Omental fat pad (tissue), 4 donors: ENCODE measurements at places on chromosomes 3 and 15. TPM values are rescaled to one million over a fixed set of nuclear protein-coding genes. Genes with fewer than 3 reads are reported as not detected.

DNA sequence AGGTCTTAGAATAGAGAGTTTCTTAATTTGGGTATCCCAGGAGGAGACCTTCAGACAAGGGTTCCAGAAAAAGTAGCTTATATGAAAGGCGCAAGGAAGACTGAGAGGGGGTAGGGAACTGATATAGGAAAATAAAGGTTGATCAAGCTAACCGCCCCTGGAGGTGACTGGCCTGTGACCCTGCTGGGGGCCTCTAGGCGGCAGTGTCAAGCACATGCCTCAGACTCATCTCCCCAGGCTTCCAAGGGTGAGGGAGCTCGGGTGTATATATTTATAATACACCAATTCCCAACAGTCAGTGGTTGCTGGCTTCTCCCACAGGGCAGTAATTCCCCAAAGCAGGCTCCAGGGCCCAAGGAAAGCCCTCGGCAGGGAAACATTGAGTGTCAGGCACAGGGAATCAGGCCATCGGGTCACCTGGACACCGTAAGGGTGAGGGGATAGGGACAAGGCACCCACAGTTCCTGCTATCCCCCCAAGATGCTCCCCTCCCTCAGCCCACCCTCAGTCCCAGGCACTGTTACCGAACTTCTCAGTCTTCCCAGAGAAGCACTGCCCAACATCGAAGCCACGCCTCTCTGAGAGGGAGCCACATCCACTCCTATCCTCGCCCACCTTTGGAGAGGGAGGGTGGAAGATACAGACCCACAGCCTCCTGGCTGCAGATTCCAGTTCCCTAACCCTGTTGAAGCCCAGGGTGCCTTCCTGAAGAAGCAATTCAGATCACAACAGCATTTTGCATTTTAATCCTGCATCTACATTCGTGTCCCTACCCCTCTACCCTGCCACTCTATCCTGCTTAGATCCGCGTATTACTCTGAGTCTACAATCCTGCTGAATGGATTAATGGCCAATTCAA lies 19.5 kb upstream of the CAV3 start:
- DNase-seq, result no peak

- no peak for DNase-seq
Measured at GRCh38 chr15:80659375-80659774, 35.7 kb upstream of the ABHD17C start.

Gene MCF2L2
- 0.47 TPM for total RNA-seq

GRCh38 chr15:42490291-42490670 lies 660 bp downstream of the ZNF106 start:
- DNase-seq, result no peak

GRCh38 chr3:183038221-183038620 lies 57.9 kb upstream of the DCUN1D1 start:
- no peak for DNase-seq

DNA sequence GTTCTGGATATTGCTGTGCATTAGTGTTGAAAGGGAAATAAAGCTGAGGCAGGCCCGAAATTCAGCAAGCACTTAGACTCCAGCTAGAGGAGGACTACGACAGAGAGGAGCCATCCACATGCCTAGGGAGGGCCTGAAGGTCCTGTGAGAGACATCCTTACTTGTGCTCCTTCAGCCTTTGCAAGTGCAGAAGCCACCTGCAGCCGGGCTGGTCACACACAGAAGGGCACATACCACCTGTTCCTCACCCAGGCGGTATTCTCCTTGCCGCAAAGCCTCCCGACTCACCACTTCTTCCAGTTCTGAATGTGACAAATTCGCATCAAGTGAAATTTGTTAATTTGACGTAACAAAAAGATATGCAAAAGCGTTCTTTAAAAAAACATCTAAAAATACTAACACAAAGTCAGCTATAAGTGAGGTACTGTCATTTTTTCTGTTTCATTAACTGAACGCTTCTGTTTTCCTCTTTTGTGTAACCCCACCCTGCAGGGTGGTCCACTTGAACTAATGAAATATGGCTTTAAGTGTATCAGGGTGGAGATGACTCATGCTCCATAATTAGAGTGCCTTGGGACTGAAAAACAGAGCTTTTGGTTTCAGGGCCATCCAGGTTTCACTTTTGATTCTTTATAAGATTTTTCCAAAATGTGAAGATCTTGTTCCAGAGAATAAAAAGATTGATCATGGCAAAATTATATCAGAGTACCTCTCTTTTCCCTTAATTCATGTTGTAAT lies 467.9 kb upstream of the ATP11B start:
- no peak for DNase-seq

DNA sequence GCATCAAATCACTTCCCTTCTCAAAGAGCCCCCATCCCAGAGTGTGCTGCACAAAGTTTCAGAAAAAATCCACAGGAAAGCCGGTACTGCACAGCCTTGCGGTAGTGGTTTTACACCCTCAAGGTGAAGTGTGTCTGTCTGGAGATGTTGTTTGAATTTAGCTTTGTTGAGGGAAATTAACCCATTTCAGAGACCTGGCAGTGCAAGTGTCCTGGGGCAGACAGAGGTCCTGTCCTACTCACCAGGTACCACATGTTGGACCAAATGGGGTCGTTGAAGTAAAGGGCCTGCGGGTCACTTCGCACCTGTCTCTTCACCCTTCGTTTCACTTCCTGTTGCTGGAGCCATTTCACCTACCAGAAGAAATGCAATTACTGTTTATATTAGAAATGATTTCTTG lies 57.8 kb downstream of the PCSK6 start:
- no peak for DNase-seq

Gene P2RY13
- total RNA-seq, result 4.6 TPM

DNA sequence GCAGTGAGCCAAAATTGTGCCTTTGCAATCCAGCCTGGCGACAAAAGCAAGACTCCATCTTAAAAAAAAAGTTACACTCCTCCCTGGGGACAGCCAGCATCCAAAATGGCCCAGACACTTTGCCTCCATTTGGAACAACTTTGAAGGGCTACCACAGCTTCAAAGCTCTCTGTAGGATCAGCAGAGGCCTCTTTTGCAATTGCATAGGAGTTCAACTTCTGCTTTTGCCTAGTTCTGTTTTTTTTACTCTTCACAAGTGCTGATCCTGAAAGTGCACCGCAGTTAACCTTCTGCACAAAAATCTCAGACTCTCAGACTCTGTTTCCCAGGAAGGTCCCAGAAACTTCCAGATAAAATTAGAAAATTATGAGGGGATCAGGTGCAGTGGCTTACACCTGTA lies 25.2 kb upstream of the SLC4A7 start:
- DNase-seq, result no peak
